ENCODE measurements at places on chromosomes 4 and X.

- DNase-seq: no peak
Measured at GRCh38 chr4:7826176-7826908, 113.3 kb downstream of the AFAP1 start.

GRCh38 chr4:56674984-56675383 is 6.1 kb downstream of the HOPX start:
- no peak for DNase-seq

- DNase-seq: no peak
Measured at GRCh38 chr4:124685851-124686250, 26.7 kb downstream of the ANKRD50 start.

DNA sequence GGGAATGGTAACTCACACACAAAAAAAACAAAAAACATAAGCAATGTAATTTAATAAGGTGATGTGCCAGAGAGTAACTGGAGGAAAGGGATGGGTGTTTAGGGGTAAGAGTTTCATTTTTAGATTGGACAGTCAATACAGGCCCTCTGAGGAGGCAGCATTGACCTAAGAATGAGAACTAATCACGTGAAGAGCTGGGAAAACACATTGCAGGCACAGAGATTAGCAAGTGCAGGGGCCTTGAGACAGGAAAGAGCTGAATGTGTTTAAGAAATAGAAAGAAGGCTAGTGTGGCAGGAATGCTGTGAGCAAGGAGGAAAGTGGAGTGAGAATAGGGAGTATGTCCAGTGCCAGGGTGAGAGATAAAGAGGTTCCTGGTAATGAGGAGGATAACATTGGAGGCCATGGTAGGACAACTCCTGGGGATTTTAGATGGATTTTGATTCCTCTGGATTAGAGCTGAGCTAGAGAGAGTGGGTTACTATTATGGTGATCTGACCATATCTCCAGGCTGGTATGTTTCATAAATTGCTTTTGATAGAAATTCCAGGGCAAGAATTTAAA is 17.6 kb downstream of the PDLIM5 start:
- no peak for DNase-seq

GRCh38 chr4:167893531-167893930 is 198.8 kb upstream of the ANXA10 start:
- no peak for DNase-seq
